ENCODE measurements at places on chromosomes 11 and 22.

GRCh38 chr11:613369-613968, 2.3 kb downstream of the IRF7 start:
- peak; percentile 68 for DNase-seq

GRCh38 chr11:4881860-4882500, at the start of gene OR51T1:
Gene OR51T1 (plus strand): TSS chr11:4881900. CDS start chr11:4881900, 0 bp downstream.
- no peak for DNase-seq

DNA sequence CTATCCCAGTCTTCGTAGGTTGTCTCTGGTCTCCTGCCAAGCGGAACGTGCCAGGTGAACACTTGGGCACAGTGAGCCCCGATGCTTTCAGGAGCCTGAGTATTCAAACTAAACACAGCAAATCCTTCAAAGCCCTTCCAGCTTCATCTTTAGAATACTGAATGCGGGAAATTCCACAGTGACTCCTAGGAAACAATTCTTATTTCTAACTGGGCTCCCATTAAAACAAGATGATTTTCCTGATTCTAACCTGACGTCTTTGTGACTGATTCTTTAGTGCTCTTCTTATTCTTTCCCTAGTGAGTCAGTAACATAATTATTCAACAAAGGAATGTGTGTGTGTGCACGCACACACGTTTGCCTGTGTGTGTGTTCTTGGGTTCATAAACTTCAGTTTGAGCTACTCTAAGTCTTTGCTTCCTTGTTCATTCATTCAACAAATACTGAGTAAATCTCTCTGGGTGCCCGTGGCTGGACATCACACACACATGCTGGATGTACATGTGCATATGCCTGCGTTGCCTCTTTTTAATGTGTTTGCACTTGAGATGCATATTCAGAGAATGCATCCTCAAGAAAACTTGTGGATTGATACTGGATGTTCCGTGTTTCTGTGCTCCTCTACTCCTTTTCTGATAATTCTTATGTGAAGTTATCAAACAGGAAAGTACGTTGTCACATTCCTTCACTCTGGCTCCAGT, 134.5 kb downstream of the WNT7B start:
- DNase-seq = no peak

GRCh38 chr11:131413217-131413616, 42.8 kb downstream of the NTM start:
- no peak for DNase-seq

Data from CD4-positive, alpha-beta T cell treated with Interleukin-15 for 4 hours (primary cell).